Mesothelial cell of epicardium (in vitro differentiated cells): ENCODE measurements at places on chromosomes 5 and 9.

DNA sequence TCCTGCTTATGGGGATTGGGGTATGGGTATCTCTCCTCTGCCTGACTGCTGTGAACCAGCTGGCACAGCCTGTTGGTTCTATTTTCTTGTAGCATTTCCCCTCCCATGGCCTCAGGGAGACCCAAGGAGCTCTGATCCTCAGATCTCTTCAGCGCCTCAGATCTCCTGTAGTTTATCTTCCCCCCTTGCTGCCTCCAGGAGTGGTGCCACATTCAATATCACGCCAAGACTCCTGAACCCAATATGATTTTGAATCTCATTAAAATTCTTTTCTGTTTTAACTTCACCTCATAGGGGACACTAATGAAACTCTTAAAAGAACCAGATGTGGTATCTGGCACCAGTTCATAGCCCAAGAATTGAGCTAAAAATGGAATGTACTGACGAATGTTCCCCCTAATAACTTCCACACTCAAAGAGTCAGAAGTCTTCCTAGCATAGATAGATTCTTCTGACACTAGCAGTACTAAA lies 59.6 kb upstream of the LIFR start:
- H3K27me3 ChIP-seq = no peaks in the 10 kb centered on the region
- DNase-seq = no peak
- H3K36me3 ChIP-seq = peaks cover 15% of the 10 kb centered on the region
- no peak overlapping the region for H3K4me3 ChIP-seq
- H3K27ac ChIP-seq = peak overlapping the region; percentile 28

- H3K36me3 ChIP-seq = peaks cover 2% of the 10 kb centered on the region
- no peak for DNase-seq
- no peaks in the 10 kb centered on the region for H3K27me3 ChIP-seq
- H3K27ac ChIP-seq = peak overlapping the region; percentile 73
These were observed 76.7 kb downstream of the LURAP1L start for GRCh38 chr9:12851341-12852090.

GRCh38 chr5:1793301-1793740 lies 6.3 kb downstream of the MRPL36 start:
- peaks cover 14% of the 10 kb centered on the region for H3K36me3 ChIP-seq
- DNase-seq = no peak
- no peaks in the 10 kb centered on the region for H3K27me3 ChIP-seq

GRCh38 chr5:63164838-63165535 lies 586.4 kb downstream of the LRRC70 start:
- no peak overlapping the region for H3K4me3 ChIP-seq
- no peak overlapping the region for H3K27ac ChIP-seq
- no peaks in the 10 kb centered on the region for H3K36me3 ChIP-seq
- no peak for DNase-seq

- no peak overlapping the region for H3K4me3 ChIP-seq
- H3K27ac ChIP-seq = no peak overlapping the region
- H3K36me3 ChIP-seq = no peaks in the 10 kb centered on the region
These were observed 28.4 kb upstream of the GADD45G start for GRCh38 chr9:89576404-89576839.

GRCh38 chr5:139856714-139857113 lies 61.1 kb downstream of the PSD2 start:
- no peak overlapping the region for H3K4me3 ChIP-seq
- no peaks in the 10 kb centered on the region for H3K4me1 ChIP-seq
- no peaks in the 10 kb centered on the region for H3K36me3 ChIP-seq
- peaks cover 42% of the 10 kb centered on the region for H3K27me3 ChIP-seq

DNA sequence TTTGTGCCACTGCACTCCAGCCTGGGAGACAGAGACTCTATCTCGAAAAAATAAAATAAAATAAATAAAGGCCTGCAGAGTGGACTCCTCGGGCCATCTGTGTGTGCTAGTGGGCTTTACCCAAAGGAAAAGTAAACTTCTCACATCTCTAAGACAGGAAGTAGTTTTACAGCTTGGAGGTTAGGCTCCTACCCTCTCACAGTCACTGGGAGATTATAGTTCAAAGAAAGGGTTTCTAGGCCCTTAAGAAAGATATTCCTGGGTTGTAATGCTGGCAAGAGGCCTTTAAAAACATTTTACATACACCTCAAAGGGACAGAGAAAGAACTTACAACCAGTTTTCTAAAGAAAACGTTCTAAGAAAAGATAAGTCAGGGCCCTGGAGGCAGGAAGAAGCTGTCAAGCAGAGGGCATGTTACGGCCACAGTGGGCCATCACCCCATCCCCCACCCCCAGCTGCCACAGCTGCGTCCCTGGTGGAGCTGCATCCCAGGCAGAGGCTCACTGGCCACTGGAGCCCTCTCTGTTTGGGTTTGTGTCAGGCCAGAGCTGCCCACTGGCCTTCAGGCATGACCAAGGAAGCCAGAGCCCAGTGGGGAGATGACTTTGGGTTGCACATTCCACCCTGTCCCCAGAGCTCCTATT lies 78.1 kb upstream of the CDK20 start:
- no peaks in the 10 kb centered on the region for H3K36me3 ChIP-seq
- H3K4me3 ChIP-seq = no peak overlapping the region
- no peaks in the 10 kb centered on the region for H3K27me3 ChIP-seq
- peak overlapping the region; percentile 81 for H3K27ac ChIP-seq
- H3K4me1 ChIP-seq = peaks cover 23% of the 10 kb centered on the region
- DNase-seq = no peak

GRCh38 chr9:2479056-2479565 lies 142.5 kb upstream of the VLDLR start:
- DNase-seq = no peak
- peaks cover 9% of the 10 kb centered on the region for H3K36me3 ChIP-seq
- H3K4me1 ChIP-seq = peaks cover 27% of the 10 kb centered on the region
- no peak overlapping the region for H3K4me3 ChIP-seq

DNA sequence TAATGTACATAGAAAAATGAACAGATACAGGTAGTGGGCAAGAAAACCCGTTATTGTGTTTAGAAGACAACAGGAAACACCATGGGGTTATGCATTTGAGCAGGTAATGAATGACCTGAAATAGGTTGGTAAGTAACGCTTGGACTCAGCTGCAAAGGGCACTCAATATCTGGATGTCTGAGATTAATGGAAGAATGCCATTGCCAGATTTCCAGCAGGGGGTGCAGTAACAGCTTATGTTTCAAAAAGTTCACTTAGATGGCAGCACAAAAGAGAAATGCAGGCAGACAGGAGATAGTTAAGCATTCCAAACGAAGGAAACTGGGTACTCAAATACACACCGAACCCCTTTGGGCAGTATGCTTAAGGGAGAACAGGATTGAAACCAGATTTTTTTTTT lies 285.5 kb upstream of the VLDLR start:
- no peaks in the 10 kb centered on the region for H3K27me3 ChIP-seq
- no peak overlapping the region for H3K4me3 ChIP-seq
- H3K27ac ChIP-seq = no peak overlapping the region
- H3K36me3 ChIP-seq = peaks cover 2% of the 10 kb centered on the region

DNA sequence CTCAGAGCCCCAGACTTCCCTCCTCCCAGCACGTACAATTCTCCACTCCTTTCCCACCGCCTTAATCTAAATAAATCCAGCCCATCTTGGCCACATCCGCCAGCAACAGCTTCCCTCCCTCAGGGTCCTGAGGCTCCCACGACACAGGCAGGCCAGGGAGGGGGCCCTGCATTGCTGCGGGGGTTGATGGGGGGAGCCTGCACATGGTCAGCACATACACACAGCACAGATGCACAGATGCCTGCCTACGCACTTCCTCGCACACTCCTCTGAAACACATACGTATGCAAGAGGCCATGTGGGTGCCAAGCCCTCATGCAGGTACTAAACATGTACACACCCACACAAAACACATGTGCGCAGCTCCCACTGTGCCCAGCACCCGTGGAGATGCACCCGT lies 14.8 kb downstream of the PDGFRB start:
- H3K27ac ChIP-seq = peak overlapping the region; percentile 92

DNA sequence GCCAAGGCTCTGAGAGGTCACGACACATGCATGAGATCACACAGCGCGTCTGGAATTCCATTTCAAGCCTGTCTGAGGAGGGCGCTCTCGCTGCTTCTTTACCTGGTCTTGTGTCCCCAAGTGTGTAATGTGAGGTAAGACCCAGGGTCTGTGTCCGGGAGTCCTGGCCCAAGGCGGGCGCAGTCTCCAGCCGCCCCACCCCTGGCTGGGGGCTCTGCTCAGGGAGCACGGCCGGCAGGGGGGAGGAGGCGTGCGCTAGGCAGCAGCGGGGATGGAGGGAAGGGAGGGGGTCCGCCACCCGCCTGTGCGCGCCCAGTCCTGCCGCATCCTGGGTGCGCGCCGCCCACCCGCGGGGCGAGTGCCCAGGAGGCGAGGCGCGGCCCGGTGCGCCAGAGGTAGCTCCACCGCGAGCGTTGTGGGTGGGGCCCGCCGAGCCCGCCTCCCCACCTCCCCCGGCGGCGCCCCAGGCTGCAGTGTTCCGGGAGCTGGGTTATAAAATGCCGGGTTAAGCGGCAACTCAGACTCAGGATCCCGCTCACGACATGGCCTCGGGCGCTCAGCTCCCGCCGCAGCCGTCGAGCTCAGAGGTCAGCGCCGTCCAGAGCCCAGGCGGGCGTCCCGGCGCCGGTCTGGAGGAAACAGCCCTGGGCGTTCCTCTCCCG lies at the start of gene CCNI2:
CCNI2 (plus strand) TSS at position 473 of the 662 bp plus-strand sequence; CDS start at position 543, 70 bp downstream.
- H3K4me3 ChIP-seq = peak within 1 kb of the TSS; percentile 57
- H3K27me3 ChIP-seq = peaks cover 45% of the 10 kb centered on the region
- no peaks in the 10 kb centered on the region for H3K36me3 ChIP-seq
- no peak for DNase-seq
- H3K4me1 ChIP-seq = no peaks in the 10 kb centered on the region

DNA sequence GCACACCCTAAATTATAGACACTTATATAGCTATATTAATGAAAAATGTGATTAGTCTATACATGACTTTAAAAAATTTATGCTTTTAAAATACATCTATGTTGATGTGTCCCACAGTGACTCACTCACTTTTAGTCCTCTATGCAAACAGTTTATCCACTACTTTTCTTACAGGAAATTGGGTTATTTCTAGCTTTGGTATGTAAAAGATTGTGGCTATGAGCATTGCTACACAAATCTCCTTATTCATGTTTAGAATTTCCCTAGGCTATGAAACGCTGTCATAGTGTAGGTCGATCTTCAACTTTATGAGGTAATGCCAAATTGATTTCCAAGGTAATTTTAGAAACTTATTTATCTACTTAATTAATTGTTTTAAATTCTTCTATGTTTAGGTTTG lies 687.4 kb downstream of the PRR16 start:
- H3K36me3 ChIP-seq = no peaks in the 10 kb centered on the region
- H3K27me3 ChIP-seq = no peaks in the 10 kb centered on the region

GRCh38 chr9:110066929-110067716 lies 140.8 kb downstream of the C9orf152 start:
- H3K27ac ChIP-seq = no peak overlapping the region
- no peaks in the 10 kb centered on the region for H3K36me3 ChIP-seq
- H3K27me3 ChIP-seq = no peaks in the 10 kb centered on the region
- no peak for DNase-seq

GRCh38 chr5:94893412-94894135 lies 275.1 kb downstream of the SLF1 start:
- no peak for DNase-seq
- no peak overlapping the region for H3K27ac ChIP-seq
- H3K36me3 ChIP-seq = no peaks in the 10 kb centered on the region
- H3K27me3 ChIP-seq = peaks cover 1% of the 10 kb centered on the region

DNA sequence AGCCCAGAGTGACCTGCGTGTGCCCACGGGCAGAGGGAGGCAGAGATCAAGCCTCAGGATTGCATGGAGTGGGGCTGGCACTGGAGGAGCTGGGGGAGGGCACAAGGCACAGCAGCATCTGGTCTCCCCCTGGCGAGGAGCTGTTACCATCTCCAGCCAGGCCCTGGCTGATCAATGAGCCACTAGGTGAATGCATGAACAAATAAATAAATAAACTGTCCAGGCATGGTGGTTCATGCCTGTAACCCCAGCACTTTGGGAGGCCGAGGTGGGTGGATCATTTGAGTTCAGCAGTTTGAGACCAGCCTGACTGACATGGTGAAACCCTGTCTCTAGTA lies 14.3 kb upstream of the PSMB7 start:
- H3K27ac ChIP-seq = no peak overlapping the region
- no peaks in the 10 kb centered on the region for H3K36me3 ChIP-seq
- H3K27me3 ChIP-seq = peaks cover 5% of the 10 kb centered on the region

DNA sequence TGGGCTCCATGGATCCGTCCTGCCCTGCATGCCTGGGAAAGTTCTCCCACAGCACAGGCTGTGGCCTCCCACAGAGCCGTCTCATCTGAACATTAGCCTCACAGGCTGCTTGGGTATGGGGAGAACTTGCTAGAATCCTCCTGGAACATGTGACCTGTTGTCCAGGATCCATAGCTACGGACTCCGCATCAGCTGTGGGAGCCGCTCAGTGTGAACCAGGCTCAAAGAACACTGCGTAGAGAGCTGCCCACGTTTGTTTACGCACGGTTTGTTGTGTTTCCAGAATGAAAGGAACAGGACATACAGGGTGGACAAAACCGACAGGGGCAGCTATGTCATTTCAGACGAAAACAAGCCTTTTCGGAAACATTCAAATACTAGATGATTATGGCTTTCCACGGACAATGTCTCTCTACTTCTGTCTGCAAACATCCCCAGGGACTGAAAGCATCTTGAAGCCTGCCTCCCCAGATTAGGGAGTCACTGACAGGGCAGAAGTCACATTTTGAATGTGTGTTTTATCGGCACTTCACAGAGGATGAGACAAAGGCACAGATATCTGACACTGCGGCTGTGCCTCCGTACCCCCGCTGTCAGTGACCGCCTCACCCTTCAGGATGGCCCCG lies 390.3 kb downstream of the GADD45G start:
- DNase-seq = no peak
- no peak overlapping the region for H3K27ac ChIP-seq
- H3K36me3 ChIP-seq = no peaks in the 10 kb centered on the region
- no peak overlapping the region for H3K4me3 ChIP-seq
- no peaks in the 10 kb centered on the region for H3K27me3 ChIP-seq

DNA sequence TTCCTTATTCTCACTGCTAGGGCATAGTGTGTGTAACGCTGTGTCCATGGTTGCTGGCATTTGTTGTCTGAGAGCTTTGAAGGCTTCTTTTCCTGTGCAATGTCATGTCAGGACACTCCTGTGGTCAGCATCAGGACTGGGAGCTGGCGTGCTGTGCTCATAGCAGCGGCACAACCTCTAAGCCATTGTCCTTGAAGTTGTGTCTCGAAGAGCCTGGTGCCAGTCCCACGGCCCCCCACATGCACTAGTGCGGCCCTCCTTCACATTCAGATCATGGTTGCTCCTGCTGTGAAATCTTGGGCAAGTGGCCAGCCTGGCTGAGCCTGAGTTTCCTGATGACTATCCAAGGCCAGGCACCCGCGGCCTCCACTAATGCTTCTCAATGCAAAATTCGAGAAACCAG lies 32.4 kb downstream of the PDZD2 start:
- no peak for DNase-seq
- no peak overlapping the region for H3K27ac ChIP-seq
- H3K36me3 ChIP-seq = no peaks in the 10 kb centered on the region
- H3K4me1 ChIP-seq = no peaks in the 10 kb centered on the region
- H3K27me3 ChIP-seq = no peaks in the 10 kb centered on the region
